ENCODE measurements at places on chromosomes 5 and 9. TPM values are rescaled to one million over a fixed set of nuclear protein-coding genes. Genes with fewer than 3 reads are reported as not detected.

Gene CHSY3
- 1.3 TPM for total RNA-seq

Gene ADAMTS2
- total RNA-seq = 10.3 TPM

Gene ZFR
- 27.7 TPM for total RNA-seq

Gene BARX1
- total RNA-seq = not detected

Gene RICTOR
- total RNA-seq = 32.6 TPM

Gene AP3B1
- total RNA-seq = 43.3 TPM

Gene ACSL6
- total RNA-seq = 0.04 TPM

Gene RXRA
- total RNA-seq = 49.1 TPM

Gene SNAPC4
- total RNA-seq = 2.6 TPM

Gene HK3
- 2.1 TPM for total RNA-seq

Gene SELENOP
- 322 TPM for total RNA-seq

Gene IQGAP2
- total RNA-seq = 8.7 TPM

Gene INSL4
- not detected for total RNA-seq

Gene HACD4
- total RNA-seq = 1.1 TPM

Gene TMEM203
- total RNA-seq = 21.9 TPM

Gene ZDHHC11
- 7.0 TPM for total RNA-seq

Gene NTNG2
- 0.08 TPM for total RNA-seq

Gene GABRB2
- total RNA-seq = 0.19 TPM

GRCh38 chr9:84371737-84372136 is 31.2 kb upstream of the SLC28A3 start:
- no peaks in the 10 kb centered on the region for H3K27me3 ChIP-seq
- no peak for DNase-seq
- no peaks in the 10 kb centered on the region for H3K4me1 ChIP-seq
- H3K36me3 ChIP-seq = no peaks in the 10 kb centered on the region
- H3K27ac ChIP-seq = no peak overlapping the region

- no peak for DNase-seq
- no peak overlapping the region for H3K27ac ChIP-seq
- no peaks in the 10 kb centered on the region for H3K4me1 ChIP-seq
- no peak overlapping the region for H3K4me3 ChIP-seq
- H3K36me3 ChIP-seq = no peaks in the 10 kb centered on the region
- H3K27me3 ChIP-seq = no peaks in the 10 kb centered on the region
These were observed 422.6 kb downstream of the EFNA5 start for GRCh38 chr5:107248066-107248695.

- H3K27ac ChIP-seq = no peak overlapping the region
- no peak overlapping the region for H3K4me3 ChIP-seq
- H3K27me3 ChIP-seq = peaks cover 13% of the 10 kb centered on the region
These were observed 182.6 kb upstream of the C9orf72 start for GRCh38 chr9:27755846-27756245.

- peak overlapping the region; percentile 25 for H3K27ac ChIP-seq
- H3K27me3 ChIP-seq = no peaks in the 10 kb centered on the region
- H3K36me3 ChIP-seq = peaks cover 56% of the 10 kb centered on the region
- H3K4me1 ChIP-seq = no peaks in the 10 kb centered on the region
- DNase-seq = no peak
These were observed 16.9 kb downstream of the CLTA start for GRCh38 chr9:36207546-36208012.

DNA sequence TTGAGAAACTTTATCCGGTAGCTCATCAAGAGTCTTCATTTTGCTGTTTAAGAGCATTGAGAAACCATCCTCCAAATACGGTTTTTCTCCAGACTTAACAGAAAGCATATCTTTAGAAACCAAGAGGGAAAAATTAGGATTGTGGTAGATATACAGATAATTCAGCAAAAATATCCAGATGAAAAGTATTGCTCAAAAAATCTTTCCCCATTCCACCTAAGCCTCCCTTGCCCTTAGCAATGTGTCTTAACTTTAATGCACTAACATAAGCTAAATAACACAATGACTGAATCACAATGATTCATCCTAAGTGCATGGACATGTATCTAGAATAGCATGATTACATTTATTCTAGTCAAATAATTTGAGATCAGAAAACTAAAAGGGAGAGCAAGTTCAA is 130.3 kb upstream of the TARS1 start:
- no peaks in the 10 kb centered on the region for H3K27me3 ChIP-seq
- no peak overlapping the region for H3K4me3 ChIP-seq
- no peaks in the 10 kb centered on the region for H3K36me3 ChIP-seq
- H3K27ac ChIP-seq = no peak overlapping the region
- DNase-seq = no peak

- no peak for DNase-seq
- no peak overlapping the region for H3K4me3 ChIP-seq
- H3K27ac ChIP-seq = peak overlapping the region; percentile 27
- no peaks in the 10 kb centered on the region for H3K27me3 ChIP-seq
- H3K4me1 ChIP-seq = no peaks in the 10 kb centered on the region
- H3K36me3 ChIP-seq = no peaks in the 10 kb centered on the region
These were observed 18.2 kb downstream of the RUSC2 start for GRCh38 chr9:35508069-35508468.

- H3K27me3 ChIP-seq = no peaks in the 10 kb centered on the region
- H3K36me3 ChIP-seq = no peaks in the 10 kb centered on the region
- H3K4me3 ChIP-seq = no peak overlapping the region
These were observed 273.0 kb upstream of the IRX1 start for GRCh38 chr5:3322642-3323041.

- H3K4me1 ChIP-seq = no peaks in the 10 kb centered on the region
- no peak overlapping the region for H3K27ac ChIP-seq
- H3K36me3 ChIP-seq = no peaks in the 10 kb centered on the region
- H3K4me3 ChIP-seq = no peak overlapping the region
- DNase-seq = no peak
These were observed 168.0 kb downstream of the KIF4B start for GRCh38 chr5:155181542-155181941.

DNA sequence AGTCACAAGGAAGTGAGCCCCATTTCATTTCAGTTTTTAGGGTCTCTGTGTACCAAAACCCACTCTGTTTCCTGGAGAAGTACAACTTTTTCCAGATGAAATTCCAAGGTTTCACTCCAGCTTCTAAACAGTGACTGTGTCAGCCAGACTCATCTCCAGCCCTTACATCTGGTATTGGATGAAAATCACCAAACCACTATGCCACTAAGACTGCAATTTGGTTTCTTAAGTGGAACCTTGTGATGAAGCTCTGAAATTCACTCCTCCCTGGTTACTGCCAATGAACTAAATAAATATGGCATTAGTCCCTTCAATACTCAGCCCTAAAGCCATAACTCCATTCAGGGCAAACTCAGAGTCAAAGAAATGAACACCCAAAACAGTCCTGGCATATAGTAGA is 211.2 kb upstream of the DAPK1 start:
- no peak overlapping the region for H3K4me3 ChIP-seq
- no peak for DNase-seq
- H3K27ac ChIP-seq = no peak overlapping the region
- no peaks in the 10 kb centered on the region for H3K36me3 ChIP-seq
- H3K27me3 ChIP-seq = no peaks in the 10 kb centered on the region
- H3K4me1 ChIP-seq = no peaks in the 10 kb centered on the region

- no peak for DNase-seq
- no peak overlapping the region for H3K27ac ChIP-seq
- H3K36me3 ChIP-seq = no peaks in the 10 kb centered on the region
- H3K4me3 ChIP-seq = no peak overlapping the region
- H3K4me1 ChIP-seq = no peaks in the 10 kb centered on the region
- H3K27me3 ChIP-seq = no peaks in the 10 kb centered on the region
These were observed 243.8 kb upstream of the WWC1 start for GRCh38 chr5:168047669-168048111.

GRCh38 chr5:40879163-40879942 is 29.9 kb upstream of the C7 start:
- H3K4me3 ChIP-seq = no peak overlapping the region
- no peaks in the 10 kb centered on the region for H3K27me3 ChIP-seq
- H3K4me1 ChIP-seq = peaks cover 4% of the 10 kb centered on the region
- DNase-seq = no peak
- no peaks in the 10 kb centered on the region for H3K36me3 ChIP-seq
- no peak overlapping the region for H3K27ac ChIP-seq

- DNase-seq = no peak
- H3K4me1 ChIP-seq = no peaks in the 10 kb centered on the region
- H3K36me3 ChIP-seq = no peaks in the 10 kb centered on the region
- H3K27me3 ChIP-seq = no peaks in the 10 kb centered on the region
- no peak overlapping the region for H3K27ac ChIP-seq
These were observed 267.5 kb upstream of the TMEM161B start for GRCh38 chr5:88536146-88536545.

DNA sequence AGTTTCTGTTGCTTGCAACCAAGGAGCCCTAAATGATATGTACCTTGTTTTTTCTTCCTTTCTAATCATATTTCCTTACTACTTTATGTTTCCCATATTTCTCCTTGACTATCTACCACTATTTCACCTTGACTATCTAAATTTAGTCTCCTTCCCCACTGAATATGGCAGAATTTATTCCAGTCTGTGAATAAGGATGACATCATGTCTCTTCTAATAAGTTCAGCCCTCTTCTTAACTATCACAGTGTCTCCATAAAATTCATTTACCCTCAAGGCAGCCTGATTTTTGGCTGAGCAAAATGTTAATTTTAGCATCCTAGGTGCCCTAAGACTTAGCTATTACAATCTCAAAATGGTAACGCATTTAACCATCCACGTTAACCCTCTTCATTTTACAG is 99.5 kb upstream of the EQTN start:
- DNase-seq = no peak
- peaks cover 40% of the 10 kb centered on the region for H3K4me1 ChIP-seq
- H3K27me3 ChIP-seq = no peaks in the 10 kb centered on the region
- H3K27ac ChIP-seq = no peak overlapping the region

GRCh38 chr5:71974165-71974564 is 133.1 kb upstream of the MAP1B start:
- H3K4me1 ChIP-seq = no peaks in the 10 kb centered on the region
- H3K27ac ChIP-seq = peak overlapping the region; percentile 69
- H3K4me3 ChIP-seq = no peak overlapping the region

DNA sequence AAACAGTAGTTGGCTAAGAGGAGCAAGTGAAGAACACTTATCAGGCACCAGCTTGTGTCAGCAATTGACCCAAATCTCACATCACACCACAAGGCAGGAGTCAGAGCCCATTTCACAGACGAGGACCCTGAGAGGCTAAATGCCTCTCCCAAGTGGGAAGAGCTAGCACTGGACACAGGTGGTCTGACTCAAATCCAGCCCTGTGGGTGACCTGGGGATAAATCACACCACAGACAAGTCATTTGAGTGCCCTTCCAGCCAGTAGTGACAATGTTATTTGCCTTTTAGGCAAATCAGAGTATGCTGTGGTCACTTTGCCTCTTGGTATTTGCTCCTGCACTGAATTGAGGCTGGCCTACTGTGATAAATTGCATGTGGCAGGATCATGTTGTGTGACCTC is 138.7 kb downstream of the SYK start:
- no peak overlapping the region for H3K27ac ChIP-seq
- no peaks in the 10 kb centered on the region for H3K27me3 ChIP-seq
- H3K36me3 ChIP-seq = no peaks in the 10 kb centered on the region
- H3K4me3 ChIP-seq = no peak overlapping the region
- no peak for DNase-seq

DNA sequence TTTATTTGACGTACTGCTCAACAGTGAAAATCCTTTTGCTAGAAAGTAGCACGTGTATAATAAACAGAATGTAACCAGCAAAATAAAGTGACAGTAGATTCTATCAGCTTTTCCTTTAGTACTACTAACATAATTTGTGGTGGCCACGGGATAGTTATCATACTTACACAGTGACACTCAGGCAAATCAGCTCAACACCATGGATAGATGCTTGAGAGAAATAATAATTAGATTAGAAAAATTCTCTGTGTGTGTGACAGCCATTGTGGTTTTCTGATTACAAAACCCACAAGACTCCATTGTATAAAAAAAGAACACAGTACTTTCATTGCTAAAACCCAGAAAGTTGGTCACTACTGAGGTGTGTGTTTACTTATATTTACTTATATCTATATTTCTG is 101.1 kb downstream of the MUSK start:
- no peak for DNase-seq
- no peaks in the 10 kb centered on the region for H3K36me3 ChIP-seq
- no peaks in the 10 kb centered on the region for H3K27me3 ChIP-seq

- no peaks in the 10 kb centered on the region for H3K27me3 ChIP-seq
- H3K36me3 ChIP-seq = no peaks in the 10 kb centered on the region
- peak; percentile 52 for DNase-seq
- peak overlapping the region; percentile 83 for H3K4me3 ChIP-seq
These were observed 6.3 kb upstream of the IRF1 start for GRCh38 chr5:132496631-132497487.

GRCh38 chr9:135939351-135940265 is 21.6 kb downstream of the UBAC1 start:
- no peaks in the 10 kb centered on the region for H3K4me1 ChIP-seq
- peaks cover 31% of the 10 kb centered on the region for H3K36me3 ChIP-seq
- H3K27ac ChIP-seq = no peak overlapping the region
- no peak overlapping the region for H3K4me3 ChIP-seq
- DNase-seq = no peak

- no peak overlapping the region for H3K4me3 ChIP-seq
- H3K27me3 ChIP-seq = no peaks in the 10 kb centered on the region
- H3K4me1 ChIP-seq = no peaks in the 10 kb centered on the region
- H3K27ac ChIP-seq = no peak overlapping the region
- H3K36me3 ChIP-seq = no peaks in the 10 kb centered on the region
- no peak for DNase-seq
These were observed 77.5 kb downstream of the CERT1 start for GRCh38 chr5:75433814-75434506.

DNA sequence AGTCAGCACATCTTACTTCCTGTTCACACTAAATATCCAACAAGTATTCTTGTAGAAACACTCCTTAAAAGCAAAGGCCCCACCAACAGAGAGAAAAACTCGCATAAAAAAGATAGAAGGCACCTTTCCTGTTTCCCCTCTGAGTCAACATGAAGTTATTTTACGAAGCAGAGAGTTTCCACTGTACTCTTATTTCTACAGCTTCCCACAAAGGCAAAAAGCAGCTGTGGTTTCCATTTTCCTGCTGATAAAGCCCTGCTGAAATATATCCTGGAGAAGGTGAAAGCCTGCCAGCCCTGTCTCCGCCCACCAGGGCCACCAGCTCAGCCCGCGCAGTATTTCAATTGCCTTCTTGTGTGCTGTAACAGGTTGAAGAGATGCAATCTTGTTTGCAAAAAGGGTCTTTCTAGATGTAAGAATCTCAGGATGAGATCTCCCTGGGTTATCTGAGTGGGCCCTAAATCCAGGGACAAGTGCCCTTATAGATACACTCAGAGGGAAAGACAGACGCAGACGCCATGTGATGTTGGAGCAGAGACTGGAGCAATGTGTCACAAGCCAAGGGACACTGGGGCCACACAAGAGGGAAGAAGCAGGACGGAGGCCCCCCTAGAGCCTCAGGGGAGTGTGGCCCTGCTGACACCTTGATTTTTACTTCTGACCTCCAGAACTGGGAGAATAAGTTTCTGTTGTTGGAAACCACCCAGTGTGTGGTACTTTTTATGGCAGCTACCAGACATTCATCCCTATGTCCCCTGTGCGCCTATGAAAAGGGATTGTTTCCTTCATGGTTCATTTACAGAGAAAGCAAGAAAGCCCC is 19.9 kb downstream of the SEMA4D start:
- H3K36me3 ChIP-seq = no peaks in the 10 kb centered on the region
- DNase-seq = no peak
- H3K27ac ChIP-seq = peak overlapping the region; percentile 21
- H3K27me3 ChIP-seq = no peaks in the 10 kb centered on the region
- H3K4me3 ChIP-seq = no peak overlapping the region
- peaks cover 46% of the 10 kb centered on the region for H3K4me1 ChIP-seq

- H3K4me1 ChIP-seq = no peaks in the 10 kb centered on the region
- no peaks in the 10 kb centered on the region for H3K36me3 ChIP-seq
- H3K27me3 ChIP-seq = peaks cover 4% of the 10 kb centered on the region
These were observed 330.3 kb downstream of the GADD45G start for GRCh38 chr9:89935115-89935514.

Data from esophagus squamous epithelium (tissue), 5 donors.